8988T (cell line): ENCODE measurements at places on chromosomes 3 and 15.
A peak's percentile ranks its signal among the peaks of the same experiment; 100 is the strongest.

GRCh38 chr15:99707473-99708270, 25.6 kb downstream of the LYSMD4 start:
- DNase-seq = no peak

DNA sequence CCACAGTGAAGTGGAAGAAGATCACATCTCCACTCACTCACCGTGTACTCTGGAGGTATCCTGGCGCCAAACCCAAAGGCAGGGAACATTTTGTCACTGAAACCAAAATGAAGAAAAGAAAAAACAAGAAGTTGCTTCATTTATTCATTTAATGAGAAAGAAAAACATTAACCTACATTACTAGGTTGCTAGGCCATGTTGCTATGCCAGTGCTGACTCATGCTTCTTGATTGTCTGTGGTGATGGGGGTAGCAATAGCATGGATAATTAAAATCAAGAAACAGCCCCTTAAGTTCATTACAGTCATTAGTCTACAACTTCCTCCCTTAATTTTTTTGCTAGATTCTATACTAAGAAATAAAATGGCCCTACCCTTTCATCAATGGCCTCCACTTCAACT, 52.7 kb upstream of the MRPL3 start:
- no peak for DNase-seq

- DNase-seq = no peak
These were observed 723 bp upstream of the DRD3 start for GRCh38 chr3:114179575-114179974.

- no peak for DNase-seq
These were observed 161.0 kb upstream of the SLC24A5 start for GRCh38 chr15:47959617-47960413.

DNA sequence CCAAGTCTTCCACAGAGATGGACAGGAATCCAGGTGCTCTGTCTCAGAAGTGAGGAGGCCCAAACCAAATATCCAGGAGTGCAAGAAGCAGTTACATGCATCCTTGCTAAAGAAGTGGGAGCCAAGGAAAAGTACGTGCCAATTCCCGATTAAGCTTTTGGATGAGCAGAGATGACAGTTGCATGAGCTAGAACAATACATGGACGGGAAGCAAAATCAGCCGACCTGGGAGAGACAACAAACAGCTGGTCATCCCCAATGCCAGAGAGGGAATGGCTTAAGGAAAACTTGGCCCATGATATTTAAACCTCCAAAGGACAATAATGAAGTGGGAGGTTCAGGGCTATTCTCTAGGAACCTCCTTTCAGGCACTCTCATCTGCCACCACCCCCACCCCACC, 86.0 kb upstream of the ABHD17C start:
- no peak for DNase-seq

- no peak for DNase-seq
These were observed 37.8 kb upstream of the GOLGA6L2 start for GRCh38 chr15:23484870-23485269.

- no peak for DNase-seq
These were observed 104.3 kb upstream of the FRMD4B start for GRCh38 chr3:69490235-69490634.

- no peak for DNase-seq
These were observed 25.2 kb downstream of the CGNL1 start for GRCh38 chr15:57401546-57401945.

DNA sequence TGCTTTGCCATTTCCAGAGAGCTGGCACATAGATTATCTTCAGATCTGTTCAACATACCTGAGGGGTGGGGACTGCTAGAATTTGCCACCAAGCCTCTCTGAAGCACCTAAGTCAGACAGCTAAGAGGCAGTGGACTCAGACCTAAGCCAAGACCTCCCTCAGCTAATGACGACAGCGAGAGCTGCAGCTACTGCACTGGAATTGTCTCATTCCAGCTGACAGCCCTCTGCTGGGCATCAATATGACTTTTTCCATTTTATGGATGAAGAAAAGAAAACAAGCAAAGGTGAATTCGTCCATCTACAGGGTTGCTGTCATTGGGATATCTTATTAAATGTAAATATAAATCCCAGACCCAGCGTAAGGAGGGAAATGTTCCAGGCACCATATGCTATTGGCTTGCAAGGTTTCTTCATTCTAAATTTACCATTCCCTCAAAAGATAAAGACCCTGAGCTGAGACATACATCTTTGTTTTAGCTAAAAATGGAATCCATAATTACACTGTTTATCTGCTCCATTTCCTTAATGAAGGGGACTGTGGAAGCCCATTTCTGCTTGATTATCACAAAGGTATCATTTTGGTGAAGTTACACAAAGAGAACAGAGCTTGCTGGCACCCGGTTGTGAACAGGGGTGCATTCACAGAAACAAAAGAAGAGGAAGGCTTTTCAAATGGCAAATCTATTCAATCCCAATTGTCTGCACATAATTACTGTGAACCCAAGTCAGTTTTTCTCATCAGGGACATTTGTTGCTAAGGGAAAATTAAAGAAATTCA, 85.5 kb upstream of the LRTM1 start:
- DNase-seq = no peak

- DNase-seq = no peak
These were observed 10.0 kb upstream of the TBC1D5 start for GRCh38 chr3:17752436-17752835.

- DNase-seq = peak; percentile 50
These were observed 49.7 kb upstream of the POMGNT2 start for GRCh38 chr3:43155464-43156121.

DNA sequence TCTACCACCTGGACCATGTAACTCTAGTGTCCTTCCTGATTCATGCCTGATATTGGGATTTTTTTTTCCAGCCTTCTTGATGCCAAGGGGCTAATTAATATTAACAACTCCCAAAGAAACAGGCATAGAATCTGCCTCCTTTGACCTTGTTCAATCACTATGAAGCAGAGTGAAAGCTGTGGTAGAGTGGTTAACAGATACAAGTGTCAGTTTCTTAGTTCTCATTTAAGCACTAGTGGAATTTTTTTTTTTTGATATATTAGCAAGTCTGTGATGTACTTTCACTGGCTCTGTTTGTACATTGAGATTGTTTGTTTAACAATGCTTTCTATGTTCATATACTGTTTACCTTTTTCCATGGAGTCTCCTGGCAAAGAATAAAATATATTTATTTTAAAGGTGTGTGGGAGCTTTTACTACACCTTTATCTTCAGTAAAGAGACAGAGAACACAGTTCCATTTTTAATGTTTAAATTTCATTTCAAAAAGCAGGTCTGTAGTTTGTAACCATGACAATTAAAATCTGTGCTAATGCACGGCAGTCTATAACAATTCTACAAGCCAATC, 67.1 kb downstream of the TOP2B start:
- no peak for DNase-seq

DNA sequence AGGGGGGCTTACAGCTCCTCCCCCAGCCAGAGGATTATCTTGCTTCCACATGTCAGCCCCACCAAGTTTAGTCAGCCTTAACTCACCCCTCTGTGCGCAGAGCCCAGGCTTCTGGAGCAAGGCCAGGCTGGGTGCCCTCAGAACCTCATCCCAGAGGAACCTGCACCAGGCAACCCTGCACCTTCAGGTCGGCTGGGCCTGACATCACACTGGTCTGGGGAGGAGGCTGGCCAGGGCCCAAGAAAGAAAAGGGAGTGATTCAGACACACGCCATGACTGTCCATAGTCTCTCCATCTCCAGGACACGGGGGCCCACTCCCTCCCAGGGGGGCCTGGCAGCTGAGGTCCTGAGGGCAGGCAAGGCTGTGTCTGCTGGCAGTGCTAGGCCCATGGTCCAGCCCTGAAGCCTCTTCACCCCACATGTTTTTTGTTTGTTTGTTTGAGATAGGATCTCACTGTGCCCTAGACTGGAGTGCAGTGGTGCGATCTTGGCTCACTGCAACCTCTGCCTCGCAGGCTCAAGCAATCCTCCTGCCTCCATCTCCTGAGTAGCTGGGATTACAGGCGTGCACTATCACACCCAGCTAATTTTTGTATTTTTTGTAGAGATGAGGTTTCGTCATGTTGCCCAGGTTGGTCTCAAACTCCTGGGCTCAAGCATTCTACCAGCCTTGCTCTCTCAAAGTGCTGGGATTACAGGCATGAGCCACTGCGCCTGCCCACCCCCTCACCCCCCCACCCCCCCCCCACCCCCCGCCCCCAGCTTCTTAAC, 11.1 kb downstream of the TNK2 start:
- no peak for DNase-seq

- DNase-seq = no peak
These were observed 17.2 kb downstream of the CASR start for GRCh38 chr3:122200661-122201060.

DNA sequence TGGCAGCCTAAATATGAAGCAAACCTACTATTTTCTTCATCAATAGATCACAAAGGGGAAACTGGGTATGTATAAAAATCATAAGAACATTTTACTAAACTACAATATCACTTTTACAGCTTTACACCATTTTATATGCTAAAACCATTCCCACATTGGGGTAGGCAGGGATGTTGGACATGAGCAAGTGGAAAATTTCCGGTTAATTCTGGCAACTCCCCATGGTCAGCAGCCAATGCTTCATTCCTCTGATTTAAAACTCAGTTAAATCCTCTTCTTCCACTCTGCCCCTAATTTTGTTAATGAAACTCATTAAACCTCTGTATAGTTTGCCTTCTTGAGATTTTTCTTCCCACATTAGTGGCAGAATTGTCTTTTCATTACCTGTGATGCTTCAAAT, 552.5 kb upstream of the NECTIN3 start:
- no peak for DNase-seq
